ENCODE measurements at places on chromosomes 3 and 15.

GRCh38 chr3:190646996-190647395, 133.1 kb downstream of the IL1RAP start:
- no peak for DNase-seq

- DNase-seq: no peak
These were observed 20.1 kb downstream of the IFT122 start for GRCh38 chr3:129460155-129460554.

DNA sequence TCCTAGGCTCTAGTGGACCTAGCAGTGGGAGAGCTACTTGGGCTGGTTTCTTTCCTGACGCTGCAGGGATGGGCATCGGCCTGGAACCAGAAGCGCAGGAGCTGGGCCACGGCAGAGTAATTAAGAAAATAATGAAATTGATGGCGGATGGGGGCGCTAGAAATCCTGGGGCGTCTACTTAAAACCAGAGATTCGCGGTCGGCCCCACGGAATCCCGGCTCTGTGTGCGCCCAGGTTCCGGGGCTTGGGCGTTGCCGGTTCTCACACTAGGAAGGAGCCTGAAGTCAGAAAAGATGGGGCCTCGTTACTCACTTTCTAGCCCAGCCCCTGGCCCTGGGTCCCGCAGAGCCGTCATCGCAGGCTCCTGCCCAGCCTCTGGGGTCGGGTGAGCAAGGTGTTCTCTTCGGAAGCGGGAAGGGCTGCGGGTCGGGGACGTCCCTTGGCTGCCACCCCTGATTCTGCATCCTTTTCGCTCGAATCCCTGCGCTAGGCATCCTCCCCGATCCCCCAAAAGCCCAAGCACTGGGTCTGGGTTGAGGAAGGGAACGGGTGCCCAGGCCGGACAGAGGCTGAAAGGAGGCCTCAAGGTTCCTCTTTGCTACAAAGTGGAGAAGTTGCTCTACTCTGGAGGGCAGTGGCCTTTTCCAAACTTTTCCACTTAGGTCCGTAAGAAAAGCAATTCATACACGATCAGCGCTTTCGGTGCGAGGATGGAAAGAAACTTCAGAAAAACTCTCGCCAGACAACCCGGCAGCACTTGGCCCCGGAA, 6.1 kb downstream of the SOX14 start:
- DNase-seq: peak; percentile 33

DNA sequence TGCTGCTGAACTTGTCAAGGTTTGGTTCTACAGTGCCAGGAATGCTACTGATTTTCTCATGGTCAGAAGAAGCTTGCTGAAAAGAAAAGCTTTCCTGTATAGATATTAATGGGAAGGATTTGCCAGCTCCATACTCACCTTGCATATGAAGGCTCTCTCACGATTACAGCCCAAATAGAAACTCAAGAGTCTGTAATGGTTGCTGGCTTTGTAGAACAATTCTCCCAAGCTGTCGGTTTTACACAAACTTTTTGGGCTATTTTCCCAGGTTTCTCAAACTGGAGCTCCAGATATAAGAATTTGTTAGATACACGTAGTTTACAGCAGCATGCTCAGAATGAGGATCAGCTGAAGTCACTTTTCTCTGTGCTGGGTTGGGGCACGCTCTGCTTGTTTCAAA, 30.1 kb upstream of the LRRC3B start:
- DNase-seq: no peak

DNA sequence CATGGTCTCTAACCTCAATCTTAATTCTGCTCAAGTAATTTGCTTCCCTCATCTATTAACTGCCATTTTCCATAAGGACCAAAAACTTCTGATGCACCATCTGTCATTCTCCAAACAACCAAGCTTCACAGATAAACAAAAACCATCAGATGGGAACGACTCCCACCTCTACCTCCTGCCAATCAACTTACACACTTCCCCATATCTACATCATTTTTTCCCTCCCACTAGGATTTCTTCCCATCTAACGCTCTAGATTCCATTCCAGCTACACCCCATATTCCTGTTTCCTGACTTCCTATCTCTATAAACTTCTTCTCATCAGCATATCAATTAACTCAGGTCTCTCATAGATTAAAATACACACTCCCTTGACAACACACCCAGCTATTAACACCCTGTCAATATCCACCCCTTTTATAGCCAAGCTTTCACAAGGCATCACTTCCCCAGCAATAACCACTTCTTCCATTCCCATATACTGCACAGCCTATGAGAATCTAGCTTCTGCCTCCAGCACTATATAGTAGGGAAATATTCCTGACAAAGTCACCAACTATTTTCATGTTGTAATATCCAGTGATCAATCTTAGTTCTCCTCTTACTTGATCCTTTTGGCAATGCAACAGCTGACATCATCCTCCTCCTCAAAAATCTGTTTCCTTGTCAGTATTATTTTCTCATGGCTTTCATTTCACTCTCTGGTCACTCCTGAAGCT, 39.2 kb downstream of the SNX4 start:
- DNase-seq: no peak

GRCh38 chr15:77508541-77509243, 88.0 kb downstream of the HMG20A start:
- DNase-seq: peak; percentile 2

GRCh38 chr3:40915346-40915865, 283.9 kb upstream of the CTNNB1 start:
- no peak for DNase-seq

DNA sequence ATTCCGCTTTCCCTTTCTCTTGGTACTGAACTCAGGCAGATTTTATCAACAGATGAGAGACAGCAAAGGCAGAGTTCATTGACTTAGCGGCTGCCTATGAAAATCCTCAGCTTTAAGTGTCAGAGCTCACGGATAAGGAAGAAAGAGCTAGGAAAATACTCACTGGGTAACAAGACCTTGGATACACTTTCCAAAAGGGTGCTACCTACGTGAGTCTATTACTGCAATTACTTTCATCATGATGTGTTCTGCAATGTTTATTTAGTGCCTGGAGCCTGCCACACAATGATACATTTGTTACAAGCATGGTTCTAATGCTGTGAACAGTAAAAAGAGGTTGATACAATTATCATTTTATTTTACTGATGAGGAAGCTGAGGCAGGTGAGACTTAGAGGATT, 177.5 kb downstream of the GRM7 start:
- DNase-seq: no peak

DNA sequence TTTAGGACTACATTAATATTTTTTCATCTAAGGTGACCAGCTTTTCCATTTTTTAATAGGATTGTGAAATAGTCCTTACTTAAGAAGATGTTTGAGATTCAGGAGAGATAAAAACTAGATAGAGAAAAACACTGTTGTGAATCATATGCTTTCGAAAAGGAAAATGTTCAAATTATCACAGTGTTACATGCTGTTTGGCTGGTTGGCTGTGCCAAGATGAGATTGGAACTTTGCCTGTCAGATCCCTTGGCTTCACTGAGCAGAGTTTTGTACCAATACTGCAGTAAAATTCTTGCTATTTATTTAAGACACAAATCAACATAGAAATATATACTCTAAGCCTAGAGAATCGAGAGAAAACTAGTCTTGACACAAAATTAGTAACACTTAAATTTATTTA, 117.2 kb downstream of the OXSM start:
- DNase-seq: no peak
